Activated CD8-positive, alpha-beta memory T cell treated with anti-CD3 and anti-CD28 coated beads, Interleukin-2, amount 50 U/mL, for 48 hours (primary cell): ENCODE measurements at places on chromosomes 6 and 20.

DNA sequence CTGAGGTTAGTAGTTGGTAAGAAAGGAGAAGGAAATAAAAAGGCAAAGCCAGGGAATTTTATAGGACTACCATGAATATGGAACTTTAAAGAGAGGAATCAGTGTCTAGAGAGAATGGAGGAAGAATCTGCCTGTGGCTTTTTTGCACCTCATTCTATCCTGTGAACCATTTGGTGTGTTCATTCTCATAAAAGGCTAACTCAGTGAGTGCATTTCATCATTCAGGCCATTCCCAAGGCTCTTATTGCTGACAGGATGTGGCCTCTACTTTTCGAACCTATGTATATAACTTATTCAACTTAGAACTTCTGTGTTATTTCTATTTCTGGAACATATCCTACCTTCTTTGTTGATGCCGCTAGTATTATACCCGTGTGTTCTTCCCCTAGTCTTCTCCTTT lies 27.1 kb downstream of the HSF2 start:
- DNase-seq, result no peak

GRCh38 chr6:114346451-114346850 lies 3.6 kb upstream of the HS3ST5 start:
- no peak for DNase-seq

DNA sequence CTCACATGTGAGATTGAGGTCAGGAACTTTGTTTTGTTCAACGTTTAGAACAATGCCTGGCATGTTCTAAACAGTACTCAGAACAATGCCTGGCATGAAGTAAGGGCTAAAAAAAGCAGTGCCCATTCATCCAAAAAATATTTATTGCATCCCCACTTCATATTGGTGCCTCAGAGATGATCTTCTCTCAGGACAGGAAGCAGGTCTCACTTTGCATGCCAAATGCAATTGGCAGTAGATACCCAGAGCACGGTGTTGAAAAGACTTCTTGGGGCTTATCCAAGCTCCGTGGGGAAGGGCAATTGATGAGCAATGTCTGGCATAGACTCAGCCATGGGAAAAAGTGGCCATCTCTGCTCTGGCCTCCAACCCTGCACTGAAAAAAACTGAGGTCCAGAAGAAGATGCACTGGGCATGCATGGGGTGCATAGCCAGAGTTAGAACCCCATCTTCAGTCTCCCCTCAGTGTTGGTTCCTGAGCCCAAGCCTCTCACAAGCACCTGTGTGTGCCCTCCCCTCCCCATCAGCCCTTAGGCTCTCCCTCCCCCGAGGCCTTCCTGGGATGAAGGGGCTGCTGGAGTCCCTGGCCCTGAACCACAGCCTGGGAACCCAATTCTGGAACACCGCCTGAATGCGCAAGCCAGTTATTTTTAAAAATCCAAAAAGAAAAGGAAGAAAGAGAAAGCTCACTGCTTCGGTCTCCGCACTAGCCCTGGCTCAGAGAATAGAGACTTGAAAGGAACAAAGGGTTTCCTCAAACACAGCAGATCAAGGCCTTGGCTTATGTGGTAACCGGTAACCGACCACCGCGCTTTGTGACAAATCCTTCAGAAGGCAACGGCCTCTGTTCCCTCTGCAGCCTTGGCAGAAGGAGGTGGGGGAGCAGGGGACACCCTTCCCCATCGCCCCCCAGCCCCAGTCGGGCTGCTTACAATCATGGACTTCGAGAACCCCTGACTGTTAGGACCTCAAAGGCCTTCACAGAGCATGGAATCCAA lies 78.5 kb upstream of the SIRPA start:
- DNase-seq, result no peak

GRCh38 chr20:45968801-45969711 lies 2.9 kb downstream of the ZNF335 start:
- no peak for DNase-seq

GRCh38 chr6:21593412-21593926 lies at the start of gene SOX4:
Gene SOX4, plus strand, starts transcription at chr6:21593751. Its CDS starts 784 bp downstream, at chr6:21594535.
- peak; percentile 71 for DNase-seq

GRCh38 chr6:137412562-137412961 lies 81.6 kb downstream of the OLIG3 start:
- no peak for DNase-seq

GRCh38 chr6:142841915-142842314 lies 103.1 kb downstream of the HIVEP2 start:
- DNase-seq, result no peak

GRCh38 chr6:163198396-163198795 lies 216.1 kb upstream of the QKI start:
- no peak for DNase-seq
